ENCODE measurements at places on chromosomes 3 and 15. TPM values are rescaled to one million over a fixed set of nuclear protein-coding genes. Genes with fewer than 3 reads are reported as not detected.

The ZNF385D gene
- 0.03 TPM for total RNA-seq

The CFAP20DC gene
- not detected for total RNA-seq

The IL5RA gene
- total RNA-seq = not detected

- DNase-seq = no peak
These were observed 868 bp downstream of the BTBD1 start for GRCh38 chr15:83066034-83066733.

GRCh38 chr3:45366290-45366689 is 22.1 kb upstream of the LARS2 start:
- no peak for DNase-seq

The UMPS gene
- 28.4 TPM for total RNA-seq

GRCh38 chr3:108079043-108079442 is 11.8 kb downstream of the CD47 start:
- no peak for DNase-seq

- DNase-seq = no peak
These were observed 229.3 kb downstream of the TAFA4 start for GRCh38 chr3:68703066-68703465.

GRCh38 chr15:47431501-47431900 is 285.8 kb upstream of the SEMA6D start:
- DNase-seq = no peak

DNA sequence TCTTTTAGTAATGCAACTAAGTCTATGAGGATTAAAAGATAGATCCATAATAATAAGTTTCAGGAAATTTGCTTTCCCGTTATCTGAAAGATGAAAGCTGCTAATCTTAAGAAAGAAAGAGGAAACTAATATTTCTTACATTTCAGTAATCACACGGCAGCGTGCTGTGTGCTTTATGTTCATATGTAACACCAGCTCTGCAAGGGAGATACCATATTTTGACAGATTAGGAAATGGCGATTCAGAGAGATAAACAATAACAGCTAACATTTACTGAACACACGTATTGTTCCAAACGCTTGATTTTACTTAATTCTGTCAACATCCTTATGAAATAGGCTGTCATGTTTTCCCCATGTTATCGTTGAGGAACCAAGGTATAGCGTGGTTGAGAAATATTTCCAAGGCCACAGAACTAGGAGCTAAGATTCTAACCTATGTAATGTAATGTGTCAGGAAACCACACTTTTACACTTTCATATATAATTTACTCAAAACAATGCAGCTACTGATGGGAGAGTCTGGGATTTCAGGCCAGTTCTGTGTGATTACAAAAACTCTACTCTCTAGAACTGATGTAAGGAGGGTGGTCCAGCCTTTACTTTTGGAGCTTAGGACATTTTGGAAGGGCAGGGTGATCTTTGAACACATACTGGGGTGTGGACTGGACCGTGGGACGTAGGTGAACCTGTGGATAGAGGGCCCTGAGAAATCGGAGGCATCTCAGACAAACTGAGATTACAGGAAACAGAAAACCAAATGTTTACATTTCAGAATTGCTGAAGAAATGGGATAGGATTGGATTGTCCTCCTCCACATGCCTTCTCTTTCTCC is 100.6 kb downstream of the IL1RAP start:
- DNase-seq = no peak

GRCh38 chr3:185595526-185595925 is 9.4 kb downstream of the SENP2 start:
- no peak for DNase-seq

DNA sequence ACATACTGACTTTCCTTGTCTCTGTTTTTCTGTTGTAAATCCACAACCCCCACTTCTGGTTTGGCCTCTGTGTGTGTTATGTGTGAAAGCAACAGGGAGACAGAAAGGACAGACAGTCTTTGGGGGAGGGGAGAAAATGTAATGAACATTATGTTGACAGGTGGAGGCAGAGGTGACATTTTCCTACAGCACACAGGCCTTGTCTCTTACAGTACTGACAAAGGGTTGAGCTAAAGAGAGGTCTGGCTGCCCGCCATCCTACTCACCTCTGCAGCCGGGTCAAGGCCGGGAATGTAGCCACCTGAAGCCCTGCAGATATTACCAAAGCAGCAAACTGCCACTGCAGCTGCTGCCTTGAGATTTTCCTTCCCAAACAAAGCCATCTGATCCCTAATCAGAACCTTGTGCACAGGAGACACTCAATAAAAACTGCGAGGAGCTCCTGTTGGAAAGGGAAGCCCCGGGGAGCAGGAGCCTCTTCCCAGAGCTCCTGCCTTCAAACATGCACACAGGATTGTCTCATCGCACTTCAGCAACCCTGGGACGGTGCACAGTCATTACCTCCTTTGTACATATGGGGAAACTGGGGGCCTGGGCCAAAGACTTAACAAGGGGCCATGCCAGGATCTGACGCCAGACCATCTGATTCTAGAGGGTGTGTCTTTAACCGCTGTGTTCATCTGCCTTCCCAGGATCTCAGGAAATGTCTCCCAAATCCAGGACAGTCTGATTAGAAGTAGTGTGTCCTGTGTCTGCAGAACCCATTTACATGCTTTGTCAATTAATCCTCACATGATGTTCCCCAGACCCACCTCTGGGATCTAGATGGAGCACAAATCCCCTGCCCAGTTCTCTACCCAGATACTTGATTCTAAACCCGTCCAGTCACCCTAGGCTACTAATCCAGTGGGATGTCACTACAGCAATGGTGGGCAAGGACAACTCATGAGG is 14.2 kb downstream of the MYO5C start:
- DNase-seq = no peak

The GASK1A gene
- 0.20 TPM for total RNA-seq

GRCh38 chr3:130433306-130433705 is 83.7 kb upstream of the COL6A6 start:
- DNase-seq = no peak

The BRPF1 gene
- total RNA-seq = 41.8 TPM
